ENCODE measurements at places on chromosomes 1 and 21. TPM values are rescaled to one million over a fixed set of nuclear protein-coding genes. Genes with fewer than 3 reads are reported as not detected.

DNA sequence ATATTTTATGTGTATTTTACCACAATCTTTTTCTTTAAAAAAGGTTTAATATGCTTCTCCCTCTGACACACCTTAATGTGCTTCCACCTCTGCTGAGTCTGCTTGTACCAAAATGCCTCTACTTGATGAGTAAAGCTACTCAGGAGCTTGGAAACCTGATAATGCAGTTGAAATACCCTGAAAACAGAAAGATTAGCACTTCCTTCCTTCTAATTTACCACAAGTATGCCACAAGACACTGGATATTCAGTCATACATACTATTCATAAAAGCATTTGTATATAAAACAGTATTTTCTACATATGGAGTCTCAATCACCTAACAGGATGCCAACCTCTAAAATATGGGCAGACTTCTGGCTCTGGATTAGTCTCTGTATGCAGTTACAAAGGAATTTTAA is 55.0 kb downstream of the SLC35D1 start:
- no peaks in the 10 kb centered on the region for H3K36me3 ChIP-seq
- H3K4me3 ChIP-seq: no peak overlapping the region
- no peak overlapping the region for H3K27ac ChIP-seq

DNA sequence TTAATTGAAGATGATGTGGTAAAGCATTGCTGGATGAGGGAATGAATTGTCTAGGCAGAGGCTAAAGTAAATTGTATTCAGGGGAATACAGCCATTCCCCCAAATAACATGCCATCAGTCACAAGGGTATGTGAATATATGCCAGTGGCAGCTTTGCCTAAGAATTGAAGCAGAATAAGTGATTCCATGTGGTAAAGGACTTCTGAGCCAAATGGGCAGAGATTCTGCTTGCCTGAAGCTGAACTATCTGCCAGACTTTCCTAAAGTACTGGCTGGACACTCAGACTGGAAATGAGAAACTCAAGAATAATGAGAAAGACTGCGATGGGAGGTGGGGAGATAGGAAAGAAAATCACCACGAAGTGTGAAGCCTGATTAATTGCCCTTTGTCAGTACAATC is 2.4 kb downstream of the LIX1L start:
- peaks cover 46% of the 10 kb centered on the region for H3K4me1 ChIP-seq
- no peak overlapping the region for H3K4me3 ChIP-seq

DNA sequence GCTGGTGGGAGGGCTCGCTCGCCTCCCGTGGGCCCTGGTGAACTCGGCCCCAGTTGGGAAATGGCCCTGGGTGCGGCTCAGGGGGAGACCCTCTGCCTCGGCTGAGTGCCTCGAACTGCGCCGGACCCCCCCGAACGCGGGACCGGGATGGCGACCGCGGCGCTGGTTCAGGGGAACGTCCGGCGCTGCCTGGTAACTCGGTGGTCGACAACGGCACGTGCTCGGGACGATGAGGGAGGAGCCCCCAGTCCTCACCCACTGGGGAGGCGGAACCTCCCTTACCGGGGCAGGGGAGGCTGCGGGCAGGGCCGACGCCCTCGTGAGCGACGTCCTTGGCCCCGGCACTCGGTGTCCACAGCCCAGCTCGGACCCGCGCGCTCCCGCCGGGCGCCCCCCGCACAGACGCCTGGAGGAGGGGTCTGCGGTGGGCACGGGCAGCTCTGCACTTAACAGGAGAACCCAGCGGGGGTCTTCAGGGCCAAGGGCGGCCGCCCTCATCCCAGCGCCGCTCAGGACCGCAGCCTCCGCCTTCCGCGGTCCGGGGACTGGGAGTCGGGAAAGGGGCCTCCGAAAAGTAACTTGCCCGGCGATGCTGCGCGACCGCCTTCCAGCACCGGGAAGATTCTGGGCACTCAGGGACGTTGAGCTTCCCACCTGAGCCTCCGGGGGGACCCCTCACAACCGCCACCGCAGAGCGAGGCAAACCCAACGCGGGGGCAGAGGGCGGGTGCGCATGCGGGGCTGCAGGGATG is 1.7 kb downstream of the HES4 start:
- no peak overlapping the region for H3K27ac ChIP-seq
- H3K27me3 ChIP-seq: peaks cover 86% of the 10 kb centered on the region
- no peak for DNase-seq
- peaks cover 9% of the 10 kb centered on the region for H3K4me1 ChIP-seq
- H3K4me3 ChIP-seq: peak overlapping the region; percentile 5

GRCh38 chr1:151056149-151056548 is 3.3 kb downstream of the CDC42SE1 start:
- H3K4me1 ChIP-seq: peaks cover 40% of the 10 kb centered on the region
- H3K27ac ChIP-seq: peak overlapping the region; percentile 92
- H3K36me3 ChIP-seq: peaks cover 2% of the 10 kb centered on the region
- peak; percentile 32 for DNase-seq
- H3K27me3 ChIP-seq: no peaks in the 10 kb centered on the region
- H3K4me3 ChIP-seq: peak overlapping the region; percentile 78

- H3K36me3 ChIP-seq: no peaks in the 10 kb centered on the region
- peak overlapping the region; percentile 89 for H3K27ac ChIP-seq
- peaks cover 5% of the 10 kb centered on the region for H3K27me3 ChIP-seq
- peaks cover 23% of the 10 kb centered on the region for H3K4me1 ChIP-seq
Measured at GRCh38 chr1:8816831-8817411, 519 bp downstream of the RERE start.

DNA sequence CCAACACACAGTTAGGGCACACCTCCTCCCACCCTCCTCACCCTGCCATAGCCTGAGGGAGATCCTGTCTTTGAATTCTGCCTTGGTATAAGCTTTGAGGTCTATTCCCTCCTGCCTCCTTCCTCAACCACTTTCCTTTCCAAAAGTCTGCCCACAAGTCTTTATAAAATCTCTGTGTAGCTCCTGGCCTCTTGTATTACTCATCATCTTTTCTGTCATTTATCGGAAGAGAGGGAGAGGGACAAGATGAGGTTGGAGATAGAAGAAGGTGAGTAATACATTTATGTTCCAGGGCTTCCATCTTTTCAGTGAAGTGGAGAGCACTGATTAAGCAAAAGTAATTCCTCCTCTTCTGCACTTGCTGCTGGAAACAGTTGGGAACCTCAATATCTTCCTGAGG is 30.5 kb upstream of the EFCAB14 start:
- H3K36me3 ChIP-seq: no peaks in the 10 kb centered on the region
- H3K4me3 ChIP-seq: no peak overlapping the region
- no peak for DNase-seq
- H3K27me3 ChIP-seq: peaks cover 3% of the 10 kb centered on the region

DNA sequence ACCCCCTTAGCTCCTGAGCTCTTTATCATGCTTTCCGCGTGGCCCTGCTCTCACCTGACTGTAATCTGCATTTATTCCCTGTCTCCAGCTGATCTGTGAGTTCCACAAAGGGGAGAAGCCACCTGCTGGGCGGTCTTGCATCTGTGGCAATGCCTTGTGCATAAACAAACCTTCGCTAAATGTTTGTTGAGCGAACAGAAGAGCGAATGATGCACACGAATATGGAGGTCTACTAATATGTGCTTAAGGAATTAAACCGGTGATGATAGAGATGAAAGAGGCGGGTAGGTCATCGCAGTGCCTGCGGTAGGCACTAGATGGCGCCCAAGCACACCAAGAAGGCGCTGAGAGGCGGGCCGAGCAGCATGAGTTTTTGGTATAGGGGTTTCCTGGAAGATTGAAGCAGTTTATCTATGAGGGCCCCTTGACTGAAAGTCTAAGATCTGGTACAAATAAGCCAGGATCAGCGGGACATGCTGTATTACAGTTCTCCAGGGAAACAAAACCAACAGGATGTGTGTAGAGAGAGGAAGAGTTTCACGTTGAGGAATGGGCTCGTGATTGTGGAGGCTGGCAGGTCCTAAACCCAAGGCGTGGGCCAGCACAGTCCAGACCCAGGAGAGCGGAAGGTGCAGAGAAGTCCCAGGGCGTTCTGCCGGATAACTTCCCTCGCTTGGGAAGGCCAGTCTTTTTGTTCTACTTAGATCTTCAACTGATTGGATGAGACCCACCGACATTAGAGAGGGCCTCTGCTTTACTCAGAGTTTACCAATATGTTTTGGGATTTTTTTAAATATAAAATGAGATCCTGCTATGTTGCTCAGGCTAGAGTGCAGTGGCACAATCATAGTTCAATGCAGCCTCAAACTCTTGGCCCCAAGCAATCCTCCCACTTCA is 34.7 kb downstream of the TOMM20 start:
- no peaks in the 10 kb centered on the region for H3K36me3 ChIP-seq
- H3K27me3 ChIP-seq: no peaks in the 10 kb centered on the region
- H3K4me3 ChIP-seq: no peak overlapping the region
- H3K27ac ChIP-seq: no peak overlapping the region

DNA sequence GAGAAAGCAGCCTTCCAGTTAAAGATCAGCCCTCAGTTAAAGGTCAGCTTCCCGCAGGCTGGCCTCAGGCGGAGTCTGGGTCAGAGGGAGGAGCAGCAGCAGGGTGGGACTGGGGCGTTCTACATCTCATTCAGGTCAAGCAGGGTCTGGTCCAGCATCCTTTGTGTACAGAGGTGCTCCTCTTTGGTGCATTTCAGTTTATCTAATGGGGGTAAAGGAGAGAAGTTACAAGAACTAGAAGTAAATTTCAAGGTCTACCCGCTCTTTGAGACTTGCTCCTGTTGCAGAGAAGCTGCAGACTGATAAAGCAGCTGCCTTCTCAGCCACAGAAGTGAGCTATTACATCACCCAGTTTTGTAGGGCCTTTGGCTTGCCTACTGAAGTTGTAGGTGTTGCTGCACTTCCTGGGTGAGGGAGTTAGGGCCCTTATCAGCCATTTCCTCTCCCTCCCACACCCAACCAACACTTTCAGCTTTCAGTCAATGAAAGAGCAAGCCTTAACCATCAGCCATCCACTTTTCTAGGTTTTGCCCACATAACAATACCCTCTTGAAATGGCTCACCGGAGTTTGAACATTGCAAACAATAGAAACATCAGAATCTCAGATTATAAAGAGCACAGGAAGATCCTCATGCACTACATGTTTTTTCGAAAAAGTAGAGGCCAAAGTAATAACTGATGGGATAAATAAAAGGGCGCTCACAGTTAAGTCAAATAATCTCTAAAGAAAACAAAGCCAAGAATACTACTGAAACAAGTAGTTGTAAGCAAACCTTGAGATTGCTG is 2.8 kb upstream of the NUP210L start:
- peaks cover 3% of the 10 kb centered on the region for H3K36me3 ChIP-seq
- peaks cover 60% of the 10 kb centered on the region for H3K4me1 ChIP-seq
- H3K4me3 ChIP-seq: no peak overlapping the region

The AHCYL1 gene
- total RNA-seq: 41.6 TPM

GRCh38 chr1:36864823-36865601 is 169.3 kb downstream of the GRIK3 start:
- DNase-seq: no peak
- H3K27ac ChIP-seq: no peak overlapping the region
- H3K4me3 ChIP-seq: no peak overlapping the region
- H3K4me1 ChIP-seq: no peaks in the 10 kb centered on the region

DNA sequence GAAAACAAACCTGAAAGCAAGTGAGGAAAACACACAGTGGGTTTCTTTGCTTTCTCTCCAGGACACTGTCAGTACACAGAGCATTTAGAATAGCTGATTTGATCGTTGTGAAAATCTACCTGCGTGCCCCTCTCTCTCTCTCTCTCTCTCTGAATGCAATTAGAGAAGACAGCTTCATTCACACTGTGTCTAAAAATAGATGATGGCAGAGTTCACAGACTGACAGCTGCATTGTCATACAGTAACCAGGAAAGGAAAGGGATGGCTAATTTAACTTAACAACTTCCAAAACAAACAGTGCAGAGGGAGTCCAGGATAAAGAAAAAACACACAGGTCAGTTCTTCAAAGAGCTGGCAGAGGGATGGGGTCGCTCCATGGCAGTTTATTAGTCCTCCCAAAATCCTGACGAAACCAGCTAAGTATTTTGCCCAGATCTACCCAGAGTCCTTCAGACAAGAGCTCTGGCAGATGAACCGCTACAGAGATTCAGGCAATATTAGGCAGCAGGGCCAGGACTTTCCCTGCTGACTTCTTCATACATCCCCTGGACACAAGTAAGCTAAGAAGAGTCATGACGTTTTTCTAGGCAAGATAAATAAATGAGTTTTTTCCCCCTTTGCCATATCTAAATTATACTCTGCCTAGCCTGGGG is 58.9 kb downstream of the WLS start:
- no peak for DNase-seq
- no peak overlapping the region for H3K4me3 ChIP-seq
- H3K27me3 ChIP-seq: no peaks in the 10 kb centered on the region
- H3K4me1 ChIP-seq: no peaks in the 10 kb centered on the region
- H3K27ac ChIP-seq: no peak overlapping the region

The ADCY10 gene
- 0.06 TPM for total RNA-seq

The ARHGAP30 gene
- 290 TPM for total RNA-seq

GRCh38 chr1:202009326-202010179 is 834 bp upstream of the ELF3 start:
- peak; percentile 48 for DNase-seq
- peaks cover 11% of the 10 kb centered on the region for H3K36me3 ChIP-seq
- H3K4me3 ChIP-seq: no peak overlapping the region
- H3K4me1 ChIP-seq: no peaks in the 10 kb centered on the region
- peaks cover 9% of the 10 kb centered on the region for H3K27me3 ChIP-seq

The ETS2 gene
- 13.9 TPM for total RNA-seq

The HES4 gene
- total RNA-seq: 1.5 TPM

The ZSCAN20 gene
- total RNA-seq: 2.7 TPM

- H3K4me1 ChIP-seq: no peaks in the 10 kb centered on the region
- no peaks in the 10 kb centered on the region for H3K36me3 ChIP-seq
- no peak overlapping the region for H3K4me3 ChIP-seq
- H3K27ac ChIP-seq: no peak overlapping the region
Measured at GRCh38 chr21:44710756-44711326, 531 bp downstream of the TSPEAR start.

The GNG4 gene
- total RNA-seq: 0.07 TPM

DNA sequence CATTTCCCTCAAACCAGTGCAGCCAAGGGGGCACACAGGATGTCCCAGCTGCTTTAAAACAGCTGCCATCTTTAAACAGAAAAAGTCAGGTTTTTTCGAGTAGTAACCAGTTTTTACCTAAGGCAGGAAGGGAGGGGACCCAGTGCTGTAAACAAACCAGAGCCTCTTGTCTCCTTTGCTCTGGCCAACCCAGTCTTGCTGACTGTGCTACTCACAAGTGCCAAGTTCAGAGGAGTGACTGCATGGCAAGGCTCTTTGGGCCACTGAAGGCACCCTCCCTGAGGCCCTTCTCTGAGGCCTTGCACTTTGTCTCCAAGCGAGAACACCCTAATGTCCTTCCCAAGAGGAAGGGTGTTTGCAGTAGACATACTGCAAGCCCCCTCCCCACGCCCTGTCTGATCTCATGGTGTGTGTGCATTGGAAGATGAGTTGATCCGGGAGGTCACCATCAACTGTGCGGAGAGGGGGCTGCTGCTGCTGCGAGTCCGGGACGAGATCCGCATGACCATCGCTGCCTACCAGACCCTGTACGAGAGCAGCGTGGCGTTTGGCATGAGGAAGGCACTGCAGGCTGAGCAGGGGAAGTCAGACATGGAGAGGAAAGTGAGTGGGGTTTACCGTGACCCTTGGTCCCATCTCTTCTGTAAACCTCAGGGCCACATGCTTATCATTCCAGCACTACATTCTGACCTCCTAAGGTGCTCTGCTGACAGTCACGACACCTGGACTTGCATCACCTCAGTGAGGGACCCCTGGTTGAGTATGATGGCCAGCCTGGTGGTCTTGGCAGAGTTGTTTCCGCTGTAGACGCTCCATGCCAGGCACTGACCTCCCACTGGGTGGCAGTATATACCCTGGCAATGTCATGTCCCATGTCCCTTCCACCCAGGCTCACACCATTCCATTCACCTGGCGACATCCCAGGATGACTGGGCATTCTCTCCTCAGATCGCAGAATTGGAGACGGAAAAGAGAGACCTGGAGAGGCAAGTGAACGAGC is 4.7 kb downstream of the DNALI1 start:
- no peak overlapping the region for H3K4me3 ChIP-seq
- H3K27ac ChIP-seq: no peak overlapping the region
- DNase-seq: no peak
- H3K36me3 ChIP-seq: peaks cover 18% of the 10 kb centered on the region
- H3K4me1 ChIP-seq: peaks cover 2% of the 10 kb centered on the region
